Amygdala (tissue), 56 donors: ENCODE measurements at places on chromosomes 5 and 9.

GRCh38 chr9:26331223-26331622, 561.4 kb downstream of the CAAP1 start:
- DNase-seq, result no peak

- no peak for DNase-seq
Measured at GRCh38 chr5:78971998-78972397, 13.1 kb downstream of the ARSB start.

DNA sequence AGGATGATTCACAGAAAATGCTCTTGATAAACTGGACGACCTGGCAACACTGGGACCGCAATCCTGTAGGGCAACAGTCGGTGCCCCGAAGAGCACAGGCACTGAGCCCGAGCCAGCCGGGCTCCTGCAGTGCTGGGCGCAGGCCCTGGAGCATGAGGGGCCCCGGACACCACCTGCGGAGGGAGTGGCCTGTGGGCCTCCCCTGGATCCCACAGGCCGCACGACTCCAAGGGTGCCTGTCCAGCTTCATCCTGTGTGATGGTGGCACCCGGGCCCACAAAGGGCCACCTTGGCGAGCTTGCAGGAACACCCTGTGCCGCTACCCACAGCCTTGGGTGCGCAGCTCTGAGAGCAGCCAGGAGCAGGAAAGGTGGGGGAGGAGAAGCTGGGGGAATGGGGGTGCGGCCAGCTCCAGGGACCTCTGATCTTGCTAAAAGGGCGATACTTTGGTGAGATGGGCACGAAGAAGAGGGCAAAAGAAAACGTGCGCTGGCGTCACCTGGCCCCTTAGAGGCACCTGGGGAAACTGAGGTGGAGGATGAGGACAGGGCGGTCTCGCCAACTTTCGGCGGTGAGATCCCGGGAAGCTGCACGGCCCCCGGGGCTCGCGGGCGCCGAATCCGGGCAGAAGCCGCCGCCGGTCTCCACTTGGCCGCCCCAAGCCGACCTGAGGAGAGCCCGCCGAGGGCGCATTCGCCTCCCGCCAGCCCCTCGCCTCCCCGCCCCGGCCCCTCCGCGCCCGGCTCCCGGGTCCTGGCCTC, 722 bp downstream of the TBC1D9B start:
- no peak for DNase-seq

DNA sequence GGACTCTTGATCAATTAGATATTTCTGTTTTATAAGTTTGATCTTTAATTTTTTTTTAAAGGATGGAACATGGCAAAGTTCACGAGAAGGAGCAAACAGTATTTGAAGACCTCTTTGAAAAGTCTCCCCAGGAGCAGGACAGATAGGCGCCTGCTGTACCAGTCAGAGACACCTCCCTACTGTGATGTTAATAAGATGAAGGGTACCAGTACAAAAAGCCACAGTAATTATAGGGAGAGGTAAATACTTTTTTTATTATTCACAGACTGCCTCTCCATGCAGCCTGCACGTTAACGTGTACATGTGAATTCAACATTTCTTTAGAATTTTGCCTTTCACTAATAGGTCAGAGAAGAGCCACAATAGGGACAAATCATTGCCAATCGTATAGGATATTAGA, 146.5 kb upstream of the CDH6 start:
- DNase-seq, result no peak

DNA sequence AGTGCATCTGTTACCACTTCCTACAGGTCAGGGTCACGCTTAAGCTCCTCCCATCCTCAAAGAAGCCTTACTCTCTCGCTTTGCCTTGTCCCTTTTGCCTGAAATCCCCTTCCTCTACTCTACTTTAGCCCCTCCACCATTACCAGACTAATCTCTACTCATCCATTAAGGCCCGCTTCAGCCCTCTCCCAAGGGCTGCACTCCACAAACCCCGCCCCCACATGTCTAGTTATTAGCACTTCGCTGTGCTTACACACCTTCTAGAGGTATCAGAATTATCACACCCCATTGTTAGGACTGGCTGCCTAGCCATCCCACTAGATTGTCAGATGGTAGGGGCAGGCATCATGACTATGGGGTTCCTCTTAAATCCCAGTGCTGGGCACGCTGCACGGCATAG, 565.7 kb upstream of the WWC1 start:
- DNase-seq, result no peak

DNA sequence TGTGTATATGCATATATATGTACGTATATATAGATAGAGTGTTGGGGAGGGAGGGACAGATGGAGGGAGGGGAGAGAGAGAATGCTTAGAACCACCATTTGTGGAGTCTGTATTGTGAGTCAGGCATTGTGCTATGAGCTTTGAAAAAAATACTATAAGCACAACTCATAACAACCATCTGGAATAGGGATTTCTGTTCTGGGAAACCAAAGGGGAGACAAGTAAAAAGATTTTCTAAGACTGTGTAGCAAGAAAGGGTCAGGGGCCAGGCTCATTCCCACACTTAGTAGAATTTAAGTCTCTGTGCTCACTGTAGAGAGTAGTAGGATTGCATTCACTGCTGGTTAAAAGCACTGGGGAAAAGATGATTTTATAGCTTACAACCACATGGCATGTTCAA, 202.3 kb upstream of the SGCD start:
- DNase-seq, result no peak

DNA sequence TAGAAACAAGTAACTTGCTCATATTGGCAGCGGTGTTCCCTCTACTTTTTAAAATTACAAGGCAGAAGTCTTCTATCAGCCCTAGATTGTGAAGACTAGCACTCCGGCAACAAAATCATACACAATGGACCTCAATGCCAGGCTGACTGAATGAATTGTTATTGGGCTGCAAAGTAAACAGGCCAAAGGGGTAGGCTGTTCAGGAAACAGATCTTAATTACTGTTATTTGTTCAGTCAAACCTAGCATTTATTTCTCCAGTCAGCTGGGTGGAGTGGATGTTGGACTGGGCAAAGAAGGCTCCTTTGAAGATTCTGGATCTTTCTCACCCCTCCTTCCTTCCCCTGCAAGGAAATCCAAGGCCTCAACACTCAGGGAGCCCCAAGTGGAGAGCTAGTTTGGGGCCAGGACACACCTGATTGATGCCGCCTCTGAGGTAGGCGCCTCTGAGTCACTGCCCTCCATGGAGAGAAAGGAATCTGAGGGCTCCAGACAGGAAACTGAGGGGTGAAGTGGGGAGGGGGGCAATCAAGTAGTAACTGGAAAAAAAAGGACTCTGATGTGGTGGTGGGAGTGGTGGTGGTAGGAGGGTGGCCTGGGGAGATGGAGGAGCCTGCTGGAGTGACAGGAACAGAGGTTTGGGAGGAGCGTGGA, 35.5 kb downstream of the SERINC5 start:
- no peak for DNase-seq

GRCh38 chr5:116799401-116799800, 224.8 kb upstream of the SEMA6A start:
- DNase-seq, result no peak

DNA sequence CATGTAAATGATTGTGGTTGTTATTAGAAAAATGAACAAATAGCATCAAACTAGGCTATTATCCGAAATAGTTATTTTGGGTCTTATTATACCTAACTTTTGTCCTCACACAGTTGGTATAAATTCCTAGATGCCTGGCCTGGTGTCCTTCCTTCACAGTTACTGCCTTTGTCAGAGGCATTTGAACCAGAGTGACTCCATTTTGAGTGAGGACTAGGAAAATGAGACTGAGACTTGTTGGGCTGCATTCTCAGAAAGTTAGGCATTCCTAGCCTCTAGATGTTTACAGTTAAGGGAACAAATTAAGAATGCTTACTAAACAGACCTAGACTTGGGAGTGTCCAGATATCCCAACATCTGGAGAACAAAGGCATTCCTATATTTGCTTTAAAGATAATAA, 283.5 kb upstream of the C9orf72 start:
- no peak for DNase-seq

DNA sequence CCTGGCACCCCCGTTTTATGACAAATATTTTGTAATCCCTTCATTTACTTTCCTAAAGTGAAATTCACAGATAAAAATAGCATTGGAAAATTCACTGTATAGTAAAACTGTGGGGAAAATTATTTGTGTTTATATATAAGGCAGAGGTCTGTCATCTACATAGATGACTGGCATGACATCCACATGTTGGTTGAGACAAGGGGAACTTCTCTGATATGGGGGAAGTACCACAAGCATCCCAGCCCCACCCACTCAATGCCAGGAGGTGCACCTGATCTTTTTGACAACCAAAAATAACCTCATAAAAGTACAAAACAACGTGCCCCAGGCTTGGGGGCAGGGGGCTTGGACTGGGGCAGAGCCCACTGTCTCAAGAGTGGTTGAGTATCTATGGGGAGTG, 6.3 kb upstream of the TDRD7 start:
- DNase-seq, result no peak

DNA sequence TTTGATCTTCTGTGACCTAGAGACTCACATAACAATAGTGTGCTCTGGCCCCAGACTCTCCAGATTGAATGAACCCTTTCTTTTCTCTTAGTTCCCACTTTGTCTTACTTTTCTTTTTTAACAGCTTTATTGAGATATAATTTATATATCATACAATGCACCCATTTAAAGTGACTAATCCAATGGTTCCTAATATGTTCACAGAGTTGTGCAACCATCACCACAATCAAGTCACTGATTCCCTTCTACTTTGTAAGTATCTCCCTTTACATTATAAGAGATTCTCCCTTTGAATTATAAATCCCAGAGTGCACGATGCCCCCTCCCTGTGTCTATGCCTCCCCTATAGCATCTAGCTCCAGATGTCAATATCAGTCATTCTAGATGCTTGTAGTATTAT, 172.4 kb downstream of the HINT1 start:
- no peak for DNase-seq

GRCh38 chr5:1099926-1100663, 11.8 kb downstream of the SLC12A7 start:
- DNase-seq, result no peak

- no peak for DNase-seq
Measured at GRCh38 chr9:93949694-93950449, 5.3 kb downstream of the BARX1 start.

DNA sequence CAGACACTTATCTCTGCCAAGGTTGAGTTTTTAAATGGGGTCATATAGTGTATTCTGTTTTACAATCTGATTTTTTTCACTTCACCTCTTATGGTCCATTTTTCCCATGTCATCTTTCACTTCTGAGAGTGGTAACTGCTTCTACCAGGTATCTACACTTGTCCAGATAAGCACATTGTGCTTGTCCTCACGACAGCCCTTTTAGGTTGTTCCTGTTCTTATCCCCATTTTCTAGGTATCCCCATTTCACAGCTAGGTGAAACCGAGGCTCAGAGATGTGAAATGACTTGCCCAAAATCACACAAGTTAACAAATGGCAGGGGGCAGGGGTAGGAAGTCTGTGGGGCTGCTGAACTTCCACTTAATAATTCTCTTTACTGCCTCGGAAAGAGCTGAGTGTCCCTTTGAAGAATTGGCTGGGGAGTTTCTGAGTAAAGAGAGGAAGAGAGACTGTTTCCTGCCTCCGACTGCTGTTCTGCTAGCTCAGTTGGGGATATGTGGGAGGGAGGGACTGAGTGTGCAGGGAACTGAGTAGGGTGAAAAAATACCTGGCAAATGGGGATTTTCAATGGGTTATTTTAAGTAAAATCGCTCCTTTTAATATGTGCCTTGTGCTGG, 255.4 kb downstream of the GRIA1 start:
- no peak for DNase-seq

- no peak for DNase-seq
Measured at GRCh38 chr9:132387133-132387532, 19.5 kb downstream of the TTF1 start.

- DNase-seq, result no peak
Measured at GRCh38 chr9:130236436-130236985, 29.0 kb upstream of the HMCN2 start.

GRCh38 chr5:41716382-41716781, 153.8 kb downstream of the OXCT1 start:
- DNase-seq, result no peak

DNA sequence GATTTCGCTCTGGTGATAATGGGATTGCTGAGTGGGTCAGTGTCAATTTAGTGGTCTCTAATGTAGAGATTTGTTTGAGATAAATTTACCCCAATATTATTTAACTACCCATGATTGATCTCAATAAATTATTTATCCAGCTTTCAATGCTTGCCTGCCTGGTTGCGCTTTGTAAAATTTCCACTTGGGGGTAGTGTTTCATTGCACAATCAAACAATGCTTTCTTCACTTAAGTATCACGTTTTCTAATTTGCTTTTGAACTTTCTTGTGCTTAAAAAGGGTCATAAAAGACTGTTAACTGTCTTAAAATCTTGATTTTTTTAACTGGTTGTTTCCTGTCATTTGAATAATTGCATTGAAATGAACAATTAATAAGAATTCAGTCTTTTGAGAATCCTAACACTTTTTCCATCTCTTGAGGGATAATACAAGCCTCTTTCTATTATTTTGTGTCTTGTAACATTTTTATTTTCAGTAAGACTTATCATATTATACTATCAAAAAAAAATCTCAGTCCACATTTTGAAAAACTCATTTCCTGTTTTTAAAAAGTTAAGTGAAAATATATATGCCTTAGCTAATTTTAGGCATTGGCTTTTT, 18.7 kb downstream of the HSD17B4 start:
- DNase-seq, result no peak

DNA sequence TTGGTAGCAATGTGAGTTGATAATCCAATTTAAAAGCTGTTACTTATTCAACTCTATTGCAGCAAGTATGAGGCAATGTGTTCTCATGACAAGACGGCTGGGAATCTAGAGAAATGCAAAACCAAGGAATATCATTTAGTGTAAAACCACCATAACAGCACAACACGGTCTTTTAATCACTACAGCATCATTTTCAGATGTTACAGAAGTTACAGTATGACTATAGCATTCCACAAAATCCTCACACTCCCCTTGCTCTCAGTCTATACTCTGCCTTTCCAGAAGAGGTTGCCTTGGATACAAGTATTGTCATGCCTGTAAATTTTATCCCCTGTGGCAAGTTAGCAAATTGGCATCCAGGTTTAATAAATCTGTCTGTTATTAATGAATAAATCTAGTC, 28.6 kb upstream of the TAS2R1 start:
- no peak for DNase-seq

DNA sequence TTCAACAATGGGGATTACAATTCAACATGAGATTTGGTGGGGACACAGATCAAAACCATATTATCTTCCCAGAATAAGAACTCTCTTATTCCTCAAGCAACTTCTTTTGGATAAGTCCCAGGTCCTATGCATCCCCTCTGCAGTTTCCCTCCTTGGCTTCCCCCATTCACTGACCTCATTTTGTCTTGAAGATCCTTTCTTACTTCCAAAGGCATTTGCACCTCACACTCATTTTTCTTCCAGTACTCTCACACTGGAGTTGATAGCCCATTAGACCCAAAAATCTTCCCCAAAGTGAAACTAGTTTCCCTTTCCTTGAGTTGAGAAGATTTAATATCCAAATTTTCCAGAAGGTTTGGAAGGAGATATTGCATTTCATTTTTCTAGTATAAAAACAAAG, 178.0 kb upstream of the DAPK1 start:
- DNase-seq, result no peak
